NCI-H1092 (cell line): ENCODE measurements at places on chromosomes 2 and 18.

DNA sequence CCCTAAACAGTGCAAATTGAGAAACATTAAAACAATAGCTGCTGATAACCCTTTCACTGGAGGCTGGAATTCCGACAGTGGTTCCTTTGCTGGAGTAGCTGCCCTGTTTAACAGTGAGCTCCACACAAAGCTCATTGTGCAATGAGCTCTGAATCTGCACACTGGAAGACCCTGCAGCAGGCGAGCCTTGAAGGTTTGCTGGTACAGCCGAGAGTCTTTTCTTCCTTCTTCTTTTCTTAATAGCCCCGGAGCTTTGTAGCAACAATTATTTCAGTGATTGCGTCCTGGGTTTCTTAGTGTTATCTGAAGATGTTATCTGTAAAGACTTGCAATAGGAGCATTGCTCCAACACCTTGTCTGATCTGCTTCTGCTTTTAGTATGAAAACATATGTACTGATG, 50.8 kb upstream of the CXCR4 start:
- no peak for DNase-seq

GRCh38 chr2:237440819-237441281, 26.9 kb upstream of the COL6A3 start:
- no peak for DNase-seq

- DNase-seq, result no peak
Observed at GRCh38 chr2:200964498-200964897, 1.0 kb upstream of the ORC2 start.

- peak; percentile 19 for DNase-seq
Observed at GRCh38 chr2:86078774-86079545, 26.7 kb downstream of the POLR1A start.

- no peak for DNase-seq
Observed at GRCh38 chr2:19806591-19806990, 95.2 kb downstream of the TTC32 start.

DNA sequence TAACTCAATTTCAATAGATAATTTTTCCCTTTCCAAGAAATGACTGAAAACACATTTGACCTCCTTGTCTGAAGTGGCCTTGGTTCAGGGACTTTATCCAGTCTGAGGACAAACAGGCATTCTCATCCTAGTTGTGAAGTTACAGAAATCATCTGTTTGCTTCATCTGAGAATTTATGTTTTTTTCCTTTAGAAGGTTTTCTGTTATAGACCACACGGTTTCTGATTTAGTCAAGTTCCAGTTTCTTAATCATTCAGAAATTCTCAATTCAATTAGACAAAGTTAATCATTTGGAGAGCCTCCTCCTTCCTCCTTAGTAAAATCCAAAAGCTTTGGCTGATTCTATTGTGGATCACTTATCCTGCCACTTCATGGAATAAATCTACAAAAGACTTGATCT, 60.9 kb downstream of the ICOS start:
- no peak for DNase-seq

GRCh38 chr18:69916412-69916811, 31.3 kb downstream of the CD226 start:
- DNase-seq, result no peak
